ENCODE measurements at places on chromosomes 2 and 18.

- no peak for DNase-seq
Observed at GRCh38 chr2:235083822-235084221, 132.0 kb downstream of the SH3BP4 start.

DNA sequence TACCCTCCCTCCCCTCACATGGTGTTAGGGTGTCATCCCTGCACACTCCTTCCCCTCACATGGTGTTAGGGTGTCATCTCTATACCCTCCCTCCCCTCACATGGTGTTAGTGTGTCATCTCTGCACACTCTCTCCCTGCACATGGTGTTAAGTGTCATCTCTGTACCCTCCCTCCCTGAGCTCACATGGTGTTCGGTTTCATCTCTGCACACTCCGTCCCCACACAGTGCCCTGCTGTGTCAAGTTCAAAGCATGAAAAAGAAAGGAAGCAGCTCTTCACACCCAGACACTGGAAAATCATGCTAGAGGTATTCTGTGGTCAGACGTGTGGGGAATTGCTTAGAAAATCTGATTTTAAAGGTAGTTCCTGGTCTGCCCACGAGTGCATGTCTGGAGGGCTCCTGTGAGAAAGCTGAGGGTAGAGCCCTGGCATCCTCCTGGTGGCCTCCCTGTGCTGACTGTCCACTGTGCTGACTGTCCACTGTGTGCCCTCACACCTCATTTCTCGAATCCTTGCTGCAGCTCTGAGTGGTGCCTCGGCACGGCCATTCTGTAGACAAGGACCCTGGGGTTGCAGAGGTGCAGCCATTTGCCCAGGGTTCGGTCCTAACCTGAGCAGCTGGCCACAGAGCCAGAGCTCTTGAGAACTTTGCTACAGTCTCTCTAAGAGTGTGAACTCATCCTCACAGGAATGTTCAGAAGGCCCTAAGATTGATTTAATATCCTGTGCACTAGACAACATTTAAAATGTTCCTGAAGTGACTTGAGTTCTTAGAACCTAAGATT lies 69.1 kb upstream of the NFATC1 start:
- no peak for DNase-seq

DNA sequence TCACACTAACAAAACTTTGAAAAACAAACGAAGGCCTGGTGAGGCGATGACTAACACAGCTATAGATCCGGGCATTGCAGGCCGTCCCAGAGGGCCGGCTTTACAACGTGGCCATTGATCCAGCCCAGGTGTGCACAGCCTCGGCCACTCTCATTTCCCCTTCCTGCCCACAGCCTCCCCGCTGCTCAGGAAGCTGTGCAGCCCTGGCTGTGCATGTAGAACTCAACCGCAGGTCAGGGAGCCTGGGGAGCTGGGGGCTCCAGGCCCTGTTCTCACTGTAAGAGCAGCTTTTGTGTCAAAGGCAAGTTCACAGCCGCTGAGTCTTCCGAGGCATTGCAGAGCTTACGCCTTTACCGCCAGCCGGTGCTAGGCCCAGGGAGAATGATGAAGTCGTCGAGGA lies 87.2 kb downstream of the LONRF2 start:
- peak; percentile 19 for DNase-seq

DNA sequence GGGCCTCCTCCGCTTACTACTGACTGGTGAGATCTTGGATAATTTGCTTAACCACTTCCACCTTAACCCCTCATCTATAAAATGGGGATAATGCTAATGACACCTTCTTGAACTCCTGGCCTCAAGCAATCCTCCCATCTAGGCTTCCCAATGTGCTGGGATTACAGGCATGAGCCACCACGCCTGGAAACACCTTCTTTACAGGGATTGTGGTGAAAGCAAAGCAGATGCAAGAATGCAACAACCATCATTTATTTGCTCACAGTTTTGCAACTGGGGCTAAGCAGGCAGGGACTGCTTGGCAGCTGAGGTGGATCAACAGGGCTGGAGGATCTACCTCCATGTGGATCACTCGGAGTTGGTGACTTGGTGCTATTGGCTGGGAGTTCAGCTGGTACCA lies 76.2 kb upstream of the ZNF532 start:
- no peak for DNase-seq

- DNase-seq: no peak
Observed at GRCh38 chr2:15976354-15976753, 36.0 kb downstream of the MYCN start.

DNA sequence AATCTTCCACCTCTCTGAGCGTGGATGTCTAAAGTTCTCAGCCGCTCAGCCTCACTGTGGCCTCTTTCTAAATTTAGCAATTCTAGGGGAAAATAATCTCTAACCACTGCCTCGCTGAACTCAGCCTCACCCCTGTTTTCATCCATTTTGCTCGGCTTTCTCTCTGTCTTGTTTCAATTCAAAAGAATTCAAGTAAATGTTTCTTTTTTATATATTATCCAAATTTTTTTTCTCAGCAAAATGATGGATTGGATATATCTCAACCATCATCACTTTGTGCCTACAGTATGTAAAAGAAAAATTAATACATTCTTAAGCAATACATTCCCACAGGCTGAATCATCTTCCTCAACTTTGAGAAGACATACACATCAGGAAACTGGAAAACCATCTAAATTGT lies 24.0 kb upstream of the GALNT5 start:
- no peak for DNase-seq

GRCh38 chr2:127462461-127462860 lies 44.2 kb downstream of the PROC start:
- no peak for DNase-seq

DNA sequence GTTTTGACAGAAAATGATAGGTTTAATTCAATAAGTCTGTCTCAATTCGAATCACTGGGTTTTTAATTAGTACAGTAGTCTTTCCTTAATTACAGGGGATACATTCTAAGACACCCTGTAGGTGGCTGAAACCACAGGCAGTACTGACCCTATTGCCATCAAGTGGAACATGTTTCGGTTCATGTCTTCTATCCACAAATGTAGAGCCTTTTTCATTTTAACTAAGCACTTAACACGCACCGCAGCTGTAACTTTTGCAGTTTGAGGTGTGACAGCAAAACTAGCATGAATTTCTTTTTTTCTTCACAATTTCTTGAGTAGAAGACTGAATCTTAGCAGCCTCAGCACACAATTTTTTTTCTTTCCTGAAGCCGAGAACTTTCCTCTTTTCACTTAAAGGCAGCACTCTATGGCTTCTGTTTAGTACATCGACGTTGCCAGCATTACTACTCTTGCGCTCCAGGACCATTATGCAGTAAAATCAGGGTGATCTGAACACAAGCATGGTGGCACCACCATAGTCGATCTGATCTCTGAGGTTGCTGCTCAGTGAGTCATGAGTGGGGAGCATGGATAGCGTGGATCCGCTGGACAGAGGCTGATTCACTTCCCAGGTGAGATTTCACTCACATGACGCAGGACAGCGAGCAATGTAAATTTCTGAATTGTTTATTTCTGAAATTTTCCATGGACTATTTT lies 805.1 kb downstream of the RNF144A start:
- no peak for DNase-seq

DNA sequence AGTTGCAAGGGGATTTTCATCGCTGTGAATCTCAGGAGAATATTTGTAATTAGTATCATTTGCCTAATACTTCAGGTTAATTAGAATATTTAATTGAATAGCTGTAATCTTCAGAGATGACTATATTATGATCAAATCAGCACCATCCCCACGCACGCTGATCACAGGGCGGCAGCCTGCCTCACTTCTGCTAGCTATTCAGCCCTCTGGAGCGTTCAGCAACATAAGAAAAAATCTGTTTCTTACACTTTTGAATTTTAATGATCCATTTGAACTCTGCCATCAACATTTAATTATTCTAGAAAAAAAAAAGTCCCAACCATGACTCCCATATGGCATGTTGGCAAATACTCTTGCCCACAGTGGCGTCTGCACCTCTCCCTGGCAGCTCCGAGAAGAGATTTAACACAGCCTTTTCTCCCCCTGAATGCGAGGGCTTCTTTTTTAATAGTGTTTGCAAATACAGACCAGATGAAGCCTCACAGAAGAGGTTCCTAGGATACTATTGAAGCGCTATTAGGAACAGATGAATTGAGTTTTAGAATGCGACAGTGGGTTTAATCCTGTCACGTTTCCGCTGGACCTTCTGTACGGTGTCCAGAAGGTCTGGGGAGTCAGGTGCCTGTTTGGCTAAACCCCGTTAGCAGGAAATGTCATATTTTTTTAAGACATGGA lies 731.9 kb upstream of the SALL3 start:
- DNase-seq: no peak

DNA sequence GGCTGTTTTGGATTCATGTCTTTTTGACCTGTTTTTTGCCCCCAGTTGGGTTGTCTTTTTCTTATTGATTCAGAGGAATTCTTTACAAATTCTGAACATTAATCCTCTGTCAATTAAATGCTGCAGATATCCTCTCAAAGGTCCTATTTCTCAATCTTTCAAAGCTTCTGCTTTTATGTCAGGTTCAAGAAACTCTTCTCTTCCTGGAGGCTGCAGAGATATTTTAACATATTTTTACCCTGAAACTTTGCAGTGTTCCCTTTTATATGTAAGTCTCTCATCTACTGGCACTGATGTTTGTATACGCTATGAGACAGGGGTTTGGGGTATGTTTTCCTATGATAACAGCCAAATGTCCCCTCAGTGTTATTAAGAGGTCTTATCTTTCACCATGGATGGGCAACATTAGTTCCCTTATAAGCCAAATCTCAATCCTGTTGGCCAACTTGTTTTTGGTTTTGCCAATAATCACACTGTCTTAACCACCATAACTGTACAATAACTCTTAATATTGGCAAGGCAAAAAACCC lies 159.3 kb downstream of the HDAC4 start:
- no peak for DNase-seq

All from CD4-positive, alpha-beta T cell treated with Interleukin-10 for 1 hour (primary cell).